Upper lobe of right lung (tissue), 1 donor: ENCODE measurements at places on chromosomes 5 and 9. TPM values are rescaled to one million over a fixed set of nuclear protein-coding genes. Genes with fewer than 3 reads are reported as not detected.

DNA sequence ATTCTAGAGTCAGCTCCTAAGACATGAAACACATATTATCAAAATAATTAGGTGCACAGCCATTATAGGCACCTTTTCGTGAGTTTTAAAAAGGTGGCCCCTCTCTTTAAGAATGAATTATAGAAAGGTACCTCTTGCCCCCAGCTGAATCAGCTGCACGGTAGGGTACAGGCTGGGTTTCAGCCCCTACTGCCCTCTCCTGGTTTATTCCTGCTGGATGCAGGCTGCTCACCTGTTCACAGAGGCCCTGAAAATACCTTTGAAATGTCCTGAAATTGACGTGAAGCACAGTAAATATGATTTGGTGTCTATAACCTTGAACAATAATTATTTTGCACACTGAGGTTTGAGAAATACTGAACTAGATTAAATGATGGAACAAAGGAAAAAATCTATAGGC, 504.8 kb upstream of the SGCD start:
- no peak overlapping the region for H3K27ac ChIP-seq
- no peak for DNase-seq
- H3K4me3 ChIP-seq, result no peak overlapping the region
- H3K27me3 ChIP-seq, result no peaks in the 10 kb centered on the region
- H3K36me3 ChIP-seq, result no peaks in the 10 kb centered on the region
- no peaks in the 10 kb centered on the region for H3K4me1 ChIP-seq

DNA sequence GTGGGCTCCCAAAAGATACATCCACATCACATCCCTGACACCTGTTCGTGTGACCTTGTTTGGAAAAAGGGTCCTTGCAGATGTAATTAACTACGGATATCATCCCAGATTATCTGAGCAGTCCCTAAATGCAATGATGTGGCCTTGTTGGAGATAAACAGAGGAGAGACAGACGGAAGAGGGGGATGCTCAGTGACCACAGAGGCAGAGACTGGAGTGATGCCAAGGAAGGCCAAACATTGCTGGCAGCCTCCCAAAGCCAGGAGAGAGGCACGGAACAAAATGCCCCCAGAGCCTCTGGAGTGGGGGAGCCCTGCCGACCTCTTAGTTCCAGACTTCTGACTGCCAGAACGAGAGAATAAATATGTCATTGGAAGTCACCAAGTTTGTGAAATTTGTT, 15.0 kb upstream of the VAV2 start:
- no peaks in the 10 kb centered on the region for H3K36me3 ChIP-seq
- H3K4me1 ChIP-seq, result no peaks in the 10 kb centered on the region
- no peak overlapping the region for H3K4me3 ChIP-seq
- no peaks in the 10 kb centered on the region for H3K27me3 ChIP-seq
- no peak overlapping the region for H3K27ac ChIP-seq

- no peaks in the 10 kb centered on the region for H3K4me1 ChIP-seq
- no peak overlapping the region for H3K4me3 ChIP-seq
- no peaks in the 10 kb centered on the region for H3K27me3 ChIP-seq
- H3K36me3 ChIP-seq, result no peaks in the 10 kb centered on the region
- no peak overlapping the region for H3K27ac ChIP-seq
Measured at GRCh38 chr9:76490249-76490990, 31.4 kb downstream of the GCNT1 start.

DNA sequence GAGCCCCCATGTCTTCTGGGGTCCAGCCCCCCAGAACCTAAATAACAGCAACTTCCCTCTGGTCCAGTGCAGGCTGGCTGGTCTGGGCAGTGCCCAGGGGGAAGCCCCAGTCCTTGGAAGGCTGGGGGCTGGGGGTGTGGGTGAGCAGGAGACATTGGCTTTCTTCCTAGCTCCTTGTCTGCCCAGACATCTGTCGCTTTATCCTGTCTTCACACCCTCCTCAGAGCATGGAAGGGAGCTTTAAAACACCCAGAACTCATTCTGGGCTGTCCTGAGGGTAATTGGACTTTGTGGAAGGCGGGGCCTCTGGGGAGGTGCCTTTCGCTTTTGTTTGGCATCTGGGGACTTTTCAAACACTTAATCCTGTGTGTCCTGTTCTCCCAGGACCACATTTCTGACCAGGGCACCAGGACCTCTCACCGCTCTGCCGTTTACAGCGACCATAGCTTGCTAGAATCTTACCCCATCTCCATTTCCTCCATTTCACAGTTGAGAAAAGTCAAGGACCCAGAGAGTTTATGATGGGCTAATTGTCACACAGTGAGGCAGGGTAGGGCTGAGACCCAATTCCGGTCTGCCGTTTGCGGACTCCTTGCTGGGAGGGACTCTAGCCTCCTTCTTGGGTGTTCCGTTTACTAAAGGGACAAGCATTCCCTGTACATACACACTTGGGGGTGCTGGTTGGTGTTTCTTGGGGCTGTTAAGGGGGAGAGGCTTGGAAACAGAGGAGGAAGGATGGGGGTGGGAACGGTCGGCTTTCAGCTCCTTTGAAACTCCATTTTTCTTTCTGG, 1.1 kb downstream of the GSN start:
- no peaks in the 10 kb centered on the region for H3K27me3 ChIP-seq
- peak; percentile 67 for DNase-seq
- peak overlapping the region; percentile 70 for H3K27ac ChIP-seq
- H3K4me1 ChIP-seq, result peaks cover 28% of the 10 kb centered on the region

GRCh38 chr5:54544044-54544443, 26.5 kb downstream of the SNX18 start:
- peaks cover 4% of the 10 kb centered on the region for H3K4me1 ChIP-seq
- no peak overlapping the region for H3K27ac ChIP-seq
- H3K4me3 ChIP-seq, result no peak overlapping the region
- peaks cover 8% of the 10 kb centered on the region for H3K36me3 ChIP-seq

DNA sequence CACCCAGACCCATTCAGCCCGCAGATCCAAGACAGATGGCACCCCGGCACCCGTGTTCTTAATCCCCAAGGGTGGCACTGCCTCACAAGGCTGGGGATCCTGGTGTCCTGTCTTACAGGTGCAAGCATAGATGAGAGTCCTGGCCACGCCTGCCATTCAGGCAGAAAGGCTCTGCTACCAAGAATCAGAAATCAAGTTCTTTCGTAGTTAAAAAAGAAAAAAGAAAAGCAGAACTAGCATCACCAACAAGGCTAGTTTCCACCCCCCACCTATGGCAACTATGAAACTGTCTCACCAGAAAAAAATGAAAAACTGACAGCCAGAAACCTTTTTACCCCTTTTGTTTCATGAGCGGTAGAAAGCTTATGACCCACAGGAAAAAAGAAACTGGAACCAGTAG, 170.4 kb downstream of the SYK start:
- H3K36me3 ChIP-seq, result no peaks in the 10 kb centered on the region
- DNase-seq, result no peak
- no peak overlapping the region for H3K4me3 ChIP-seq
- no peaks in the 10 kb centered on the region for H3K4me1 ChIP-seq
- H3K27me3 ChIP-seq, result peaks cover 2% of the 10 kb centered on the region

DNA sequence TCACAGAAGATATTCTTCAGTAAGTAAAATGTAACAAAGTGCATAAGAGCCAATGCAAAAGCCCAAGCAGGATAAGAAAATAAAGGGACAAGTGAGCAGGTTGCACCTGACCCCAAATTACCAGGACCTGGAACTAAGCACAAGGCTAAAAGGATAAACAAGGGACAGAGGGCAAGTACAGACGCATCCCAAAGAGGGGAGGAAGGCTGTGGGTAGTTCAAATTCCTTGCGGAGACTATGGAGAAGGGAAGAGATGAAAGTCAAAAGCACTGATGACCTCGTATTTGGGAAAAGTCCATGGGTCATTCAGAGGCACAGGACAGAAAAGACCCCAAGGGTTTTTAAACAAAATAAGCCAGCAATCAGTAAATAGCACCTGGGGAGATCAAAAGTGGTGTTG, 11.8 kb downstream of the ELAVL2 start:
- no peaks in the 10 kb centered on the region for H3K4me1 ChIP-seq
- no peak for DNase-seq
- H3K4me3 ChIP-seq, result no peak overlapping the region
- no peaks in the 10 kb centered on the region for H3K36me3 ChIP-seq
- H3K27ac ChIP-seq, result no peak overlapping the region

- peak overlapping the region; percentile 43 for H3K27ac ChIP-seq
- H3K36me3 ChIP-seq, result peaks cover 2% of the 10 kb centered on the region
- no peak overlapping the region for H3K4me3 ChIP-seq
- DNase-seq, result no peak
- H3K27me3 ChIP-seq, result no peaks in the 10 kb centered on the region
Measured at GRCh38 chr5:38853753-38854470, 8.1 kb downstream of the OSMR start.

- H3K27me3 ChIP-seq, result no peaks in the 10 kb centered on the region
- no peak overlapping the region for H3K4me3 ChIP-seq
- H3K27ac ChIP-seq, result no peak overlapping the region
- DNase-seq, result no peak
- no peaks in the 10 kb centered on the region for H3K36me3 ChIP-seq
Measured at GRCh38 chr5:3302228-3302627, 293.4 kb upstream of the IRX1 start.

- H3K27ac ChIP-seq, result no peak overlapping the region
- DNase-seq, result no peak
- H3K4me1 ChIP-seq, result no peaks in the 10 kb centered on the region
- H3K36me3 ChIP-seq, result no peaks in the 10 kb centered on the region
Measured at GRCh38 chr5:149367249-149367971, 9.6 kb downstream of the PCYOX1L start.

DNA sequence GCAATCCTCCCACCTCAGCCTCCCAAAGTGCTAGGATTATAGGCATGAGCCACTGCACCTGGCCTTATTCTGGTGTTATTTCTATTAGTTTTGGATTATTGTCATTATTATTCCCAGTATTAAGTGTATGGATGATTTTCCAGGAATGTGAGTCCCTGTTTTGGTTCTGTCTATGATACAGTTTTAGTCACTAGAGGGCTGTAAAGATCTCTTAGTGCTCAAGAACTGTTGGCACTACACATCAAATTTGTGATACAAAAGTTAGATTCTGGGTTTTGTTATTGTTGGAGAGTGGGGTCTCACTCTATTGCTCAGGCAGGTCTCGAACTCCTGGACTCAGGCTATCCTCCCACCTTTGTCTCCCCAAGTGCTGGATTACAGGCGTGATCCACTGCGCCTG, 12.1 kb downstream of the CCL28 start:
- no peaks in the 10 kb centered on the region for H3K27me3 ChIP-seq

- H3K4me1 ChIP-seq, result no peaks in the 10 kb centered on the region
- no peak for DNase-seq
- H3K27ac ChIP-seq, result no peak overlapping the region
- H3K4me3 ChIP-seq, result no peak overlapping the region
- H3K27me3 ChIP-seq, result peaks cover 9% of the 10 kb centered on the region
- H3K36me3 ChIP-seq, result no peaks in the 10 kb centered on the region
Measured at GRCh38 chr5:180142824-180143610, 66.0 kb downstream of the RASGEF1C start.

GRCh38 chr5:149322518-149322917, 22.8 kb upstream of the GRPEL2 start:
- no peaks in the 10 kb centered on the region for H3K36me3 ChIP-seq
- peak overlapping the region; percentile 27 for H3K27ac ChIP-seq
- H3K4me3 ChIP-seq, result no peak overlapping the region
- H3K4me1 ChIP-seq, result peaks cover 11% of the 10 kb centered on the region
- DNase-seq, result no peak

DNA sequence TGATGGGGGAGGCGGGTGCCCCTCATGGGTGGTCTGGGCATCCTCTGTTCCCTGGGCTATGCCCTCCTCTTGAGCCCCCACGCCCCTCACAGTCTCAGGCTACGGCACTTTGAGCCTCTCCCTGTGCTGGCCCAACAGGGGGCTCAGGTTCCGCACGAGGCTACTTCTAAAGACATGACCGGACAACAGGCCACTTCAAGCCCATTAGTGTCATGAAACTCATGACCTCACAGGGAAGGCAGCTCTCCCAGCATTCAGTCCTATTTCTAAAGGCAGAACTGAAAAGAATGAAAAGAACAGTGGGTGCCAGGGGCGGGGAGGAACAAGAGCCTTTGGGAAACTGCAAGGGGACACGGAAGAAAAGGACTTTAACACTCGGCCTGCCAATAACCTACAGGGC, 45.0 kb downstream of the COL23A1 start:
- H3K27me3 ChIP-seq, result no peaks in the 10 kb centered on the region
- H3K4me3 ChIP-seq, result no peak overlapping the region
- H3K4me1 ChIP-seq, result no peaks in the 10 kb centered on the region
- DNase-seq, result no peak
- H3K27ac ChIP-seq, result no peak overlapping the region
- no peaks in the 10 kb centered on the region for H3K36me3 ChIP-seq

DNA sequence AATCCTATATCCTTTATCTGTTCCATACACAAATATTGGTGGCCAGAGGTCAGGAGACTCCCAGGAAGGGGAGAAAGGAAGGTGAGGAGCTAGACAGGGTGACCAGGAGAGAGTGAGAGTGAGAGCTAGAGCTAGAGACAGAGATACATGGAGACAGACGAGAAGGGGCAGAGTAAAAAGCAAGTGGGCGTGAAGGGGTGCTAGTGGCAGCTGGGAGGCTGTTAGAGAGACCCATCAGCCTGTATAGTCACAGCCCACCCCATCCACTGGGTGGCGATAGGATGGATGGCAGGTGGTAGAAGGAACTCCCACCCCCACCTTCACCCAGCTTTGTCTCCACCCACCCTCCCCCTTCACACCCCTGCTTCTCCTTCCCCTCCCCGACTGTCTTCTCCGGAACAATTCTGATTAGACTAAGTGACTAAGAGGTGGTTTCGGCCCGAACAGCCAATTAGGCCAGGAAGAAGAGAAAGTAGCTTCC, 32.8 kb downstream of the PCDH1 start:
- no peak overlapping the region for H3K4me3 ChIP-seq
- no peaks in the 10 kb centered on the region for H3K36me3 ChIP-seq
- H3K27me3 ChIP-seq, result peaks cover 3% of the 10 kb centered on the region
- DNase-seq, result no peak

ISL1 gene
- not detected for total RNA-seq

GRCh38 chr9:34408173-34408572, 31.5 kb upstream of the MYORG start:
- no peaks in the 10 kb centered on the region for H3K27me3 ChIP-seq
- H3K27ac ChIP-seq, result no peak overlapping the region
- no peaks in the 10 kb centered on the region for H3K4me1 ChIP-seq
- no peak for DNase-seq
- no peak overlapping the region for H3K4me3 ChIP-seq
- H3K36me3 ChIP-seq, result peaks cover 13% of the 10 kb centered on the region

NEUROG1 gene
- total RNA-seq, result not detected

DNA sequence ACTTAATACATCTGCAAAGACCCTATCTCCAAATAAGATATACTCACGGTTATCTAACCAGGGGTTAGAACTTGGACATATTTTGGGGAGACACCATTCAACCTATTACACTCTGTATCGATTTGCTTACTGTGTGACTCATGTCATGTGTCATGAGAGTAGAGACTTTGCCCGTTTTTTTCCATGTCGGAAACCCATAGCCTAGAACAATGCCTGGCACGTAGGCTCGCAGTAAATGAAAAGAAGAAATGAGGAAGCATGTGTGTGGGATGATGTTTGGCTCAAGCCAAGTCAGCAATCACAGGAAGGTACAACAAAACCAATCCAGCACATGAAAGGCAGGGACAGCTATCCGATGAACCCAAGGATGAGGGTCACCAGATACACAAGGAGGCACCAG, 94.6 kb upstream of the DNAH5 start:
- H3K36me3 ChIP-seq, result no peaks in the 10 kb centered on the region
- H3K4me3 ChIP-seq, result no peak overlapping the region
- no peak for DNase-seq
- peaks cover 6% of the 10 kb centered on the region for H3K27me3 ChIP-seq
- H3K27ac ChIP-seq, result no peak overlapping the region

SPINK6 gene
- not detected for total RNA-seq

CCL28 gene
- total RNA-seq, result 7.7 TPM

CHSY3 gene
- total RNA-seq, result 5.7 TPM

GRCh38 chr5:135391116-135391868, 7.7 kb downstream of the MACROH2A1 start:
- no peaks in the 10 kb centered on the region for H3K27me3 ChIP-seq
- H3K27ac ChIP-seq, result peak overlapping the region; percentile 47
- H3K4me1 ChIP-seq, result peaks cover 75% of the 10 kb centered on the region
- peaks cover 23% of the 10 kb centered on the region for H3K36me3 ChIP-seq
